ENCODE measurements at places on chromosomes 13 and 19.

GRCh38 chr13:112686987-112687386, 2.9 kb upstream of the ATP11A start:
- no peak for DNase-seq

GRCh38 chr19:12996406-12997094, 1.3 kb downstream of the NFIX start:
- DNase-seq, result peak; percentile 58

DNA sequence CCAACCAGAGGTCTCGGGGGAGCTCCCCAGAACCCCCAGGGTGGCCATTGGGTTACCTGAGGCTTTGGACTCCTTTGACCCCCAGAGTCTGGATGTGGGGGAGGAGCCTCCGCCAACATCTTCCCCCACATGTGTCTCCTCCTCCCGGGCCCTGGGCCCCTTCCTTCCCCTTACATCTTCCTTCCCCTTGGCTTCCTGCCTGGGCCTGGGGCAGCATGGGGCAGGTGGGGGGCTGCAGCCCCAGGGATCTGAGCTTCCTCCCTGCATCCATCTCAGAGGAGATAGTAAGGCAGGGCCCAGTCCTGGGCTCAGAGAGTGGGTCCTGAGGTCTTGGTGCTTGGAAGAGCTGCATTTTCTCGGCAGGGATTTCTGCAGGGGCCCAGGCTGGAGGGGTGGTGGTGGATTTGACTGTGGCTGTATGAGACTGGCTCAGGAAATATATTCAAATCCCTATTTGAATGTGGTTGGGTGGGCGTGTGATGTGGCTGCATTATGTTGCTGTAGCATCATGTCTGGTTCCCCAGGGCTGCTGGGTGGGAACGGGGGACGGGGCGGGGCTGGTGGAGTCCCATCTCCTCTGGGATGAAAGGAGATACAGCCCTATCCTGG, 919 bp downstream of the VAV1 start:
- no peak for DNase-seq

DNA sequence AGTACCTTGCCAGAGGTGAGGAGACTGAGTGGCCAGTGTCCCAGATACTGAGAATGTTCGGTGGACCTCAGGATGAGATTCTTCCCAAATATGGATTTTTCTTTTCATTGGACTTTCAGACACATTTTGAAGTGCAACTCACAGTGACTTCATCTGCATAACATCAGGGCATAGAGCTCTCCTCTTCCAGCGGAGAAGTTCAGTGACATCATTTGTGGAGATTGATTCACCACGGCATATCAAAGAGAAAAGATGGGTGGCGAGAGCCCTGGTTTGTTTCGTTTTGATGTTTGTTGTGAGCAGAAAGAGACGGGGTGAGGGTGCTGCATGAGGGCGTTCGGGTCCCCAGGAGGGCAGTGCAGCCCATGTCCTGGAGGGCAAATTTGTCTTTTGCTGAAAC, 120.1 kb upstream of the GPR12 start:
- DNase-seq, result no peak

- DNase-seq, result no peak
Measured at GRCh38 chr19:31346184-31347059, 2.8 kb downstream of the TSHZ3 start.

DNA sequence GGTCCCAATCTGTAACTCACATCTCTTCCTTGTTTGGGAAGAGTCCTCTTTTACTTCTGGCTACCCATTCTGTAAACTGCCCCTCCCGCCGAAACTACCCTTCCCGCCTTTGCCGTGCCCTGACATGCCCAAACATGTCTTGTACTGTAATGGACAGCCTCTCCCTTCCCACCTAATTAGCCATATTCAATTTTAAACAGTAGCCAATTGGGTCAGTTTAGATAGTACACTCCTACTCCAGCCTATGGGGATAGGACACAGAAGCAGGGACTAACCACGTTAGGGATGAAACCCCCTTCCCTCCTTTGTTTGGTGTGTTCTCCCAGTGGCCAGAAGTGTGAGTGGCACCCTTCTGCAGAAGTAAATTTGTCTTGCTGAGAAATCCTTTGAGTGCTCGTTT, 34.2 kb downstream of the SACS start:
- no peak for DNase-seq

DNA sequence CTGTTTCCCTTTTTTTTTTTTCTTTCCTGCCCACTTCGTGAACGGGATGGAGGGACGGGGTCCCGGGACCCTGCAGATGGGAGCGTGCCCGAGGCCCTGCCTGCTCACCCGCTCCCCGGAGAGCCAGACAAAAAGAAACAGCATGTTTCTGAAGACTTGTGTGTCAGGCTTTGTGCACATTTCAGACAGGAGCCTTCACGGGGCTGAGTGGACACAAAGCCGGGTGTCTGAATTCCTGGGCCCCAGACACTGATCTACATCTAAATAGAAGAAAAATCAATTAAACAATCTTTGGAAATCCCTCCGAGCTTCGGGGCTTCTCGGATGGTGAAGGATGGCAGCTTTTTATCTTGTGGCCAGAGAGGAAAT, 4.2 kb downstream of the PGPEP1 start:
- DNase-seq, result no peak

GRCh38 chr19:6423499-6424194, 964 bp downstream of the KHSRP start:
- DNase-seq, result no peak

DNA sequence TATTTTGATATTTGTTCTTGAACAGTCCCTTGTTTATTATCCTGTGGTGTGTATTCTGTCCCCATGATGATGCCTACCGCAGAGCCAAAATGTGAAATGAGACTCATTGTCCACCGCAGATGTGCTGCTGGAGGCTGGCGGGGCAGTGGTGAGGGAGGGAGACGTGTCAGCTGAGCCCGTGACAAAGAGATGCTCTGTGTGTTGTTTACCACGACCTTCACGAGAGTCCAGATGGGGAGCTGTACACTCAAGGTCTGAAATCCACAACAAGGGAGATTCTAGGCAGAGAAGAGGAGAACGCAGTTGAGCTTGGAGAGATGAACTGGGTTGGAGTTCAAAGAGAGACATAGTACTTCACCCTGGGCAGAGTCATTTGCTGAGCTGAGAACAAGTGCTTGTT, 20.8 kb upstream of the AMER2 start:
- no peak for DNase-seq

- DNase-seq, result no peak
Measured at GRCh38 chr19:10568062-10568825, 535 bp downstream of the CDKN2D start.

DNA sequence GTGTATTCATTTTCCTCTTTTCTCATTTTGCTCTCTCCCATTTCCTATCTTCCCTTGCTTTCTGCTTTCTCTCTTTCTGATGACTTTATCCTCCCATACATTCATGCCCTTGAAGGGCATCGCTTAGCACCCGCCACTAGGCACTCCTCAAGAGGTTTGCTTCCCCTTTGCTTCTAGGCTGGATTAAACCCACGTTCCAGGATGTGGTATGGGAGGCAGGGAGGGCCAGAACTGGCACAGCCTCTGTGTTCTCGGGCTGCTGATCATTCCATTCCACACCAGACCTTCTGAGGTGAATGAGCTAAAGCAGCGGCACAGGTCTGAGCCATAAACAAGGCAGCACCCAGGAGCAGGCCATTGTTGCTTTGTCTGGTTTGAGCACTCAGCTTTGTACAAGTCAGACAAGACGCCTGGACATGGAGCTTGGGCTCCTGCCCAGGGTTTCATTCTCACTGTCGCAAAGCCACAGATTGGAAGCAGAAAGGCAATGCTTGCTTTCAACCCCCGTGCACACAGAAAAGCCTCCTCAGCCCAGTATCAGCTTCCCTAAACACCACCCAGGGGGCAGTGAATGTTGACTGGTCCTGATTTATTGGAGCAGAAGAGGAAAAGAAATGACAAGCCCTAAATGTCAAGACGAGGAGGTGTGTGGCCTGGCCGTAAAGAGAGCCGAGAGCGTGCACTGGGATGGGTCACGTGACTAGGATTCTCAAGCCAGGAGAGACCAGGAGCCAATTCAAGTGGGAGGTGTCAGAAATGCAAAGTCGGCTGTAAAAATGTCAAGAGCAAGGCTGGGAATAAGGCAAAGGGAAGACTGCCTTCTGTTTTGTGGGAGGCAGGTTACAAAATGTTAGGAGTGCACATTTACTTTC, 218.0 kb upstream of the SERP2 start:
- no peak for DNase-seq

DNA sequence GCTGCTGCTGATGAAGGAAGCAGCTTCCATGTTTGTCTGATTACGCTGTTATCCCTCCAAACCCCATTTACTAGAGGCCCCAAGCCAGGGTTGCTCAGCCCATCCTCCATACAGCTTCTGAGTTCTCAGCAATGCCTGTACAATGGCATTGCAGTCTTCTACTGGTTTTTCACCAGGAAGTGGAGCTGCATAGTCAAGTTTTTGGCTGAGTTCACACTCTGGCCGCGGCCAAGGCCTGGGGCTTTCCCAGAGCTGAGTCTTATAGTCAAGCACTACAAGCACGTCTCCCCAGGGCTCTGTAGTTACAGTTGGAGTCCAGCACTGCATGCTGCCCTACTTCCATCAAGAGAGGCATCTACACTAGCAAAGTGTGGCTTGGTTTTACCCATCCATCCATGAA, 182.5 kb downstream of the POU4F1 start:
- no peak for DNase-seq

DNA sequence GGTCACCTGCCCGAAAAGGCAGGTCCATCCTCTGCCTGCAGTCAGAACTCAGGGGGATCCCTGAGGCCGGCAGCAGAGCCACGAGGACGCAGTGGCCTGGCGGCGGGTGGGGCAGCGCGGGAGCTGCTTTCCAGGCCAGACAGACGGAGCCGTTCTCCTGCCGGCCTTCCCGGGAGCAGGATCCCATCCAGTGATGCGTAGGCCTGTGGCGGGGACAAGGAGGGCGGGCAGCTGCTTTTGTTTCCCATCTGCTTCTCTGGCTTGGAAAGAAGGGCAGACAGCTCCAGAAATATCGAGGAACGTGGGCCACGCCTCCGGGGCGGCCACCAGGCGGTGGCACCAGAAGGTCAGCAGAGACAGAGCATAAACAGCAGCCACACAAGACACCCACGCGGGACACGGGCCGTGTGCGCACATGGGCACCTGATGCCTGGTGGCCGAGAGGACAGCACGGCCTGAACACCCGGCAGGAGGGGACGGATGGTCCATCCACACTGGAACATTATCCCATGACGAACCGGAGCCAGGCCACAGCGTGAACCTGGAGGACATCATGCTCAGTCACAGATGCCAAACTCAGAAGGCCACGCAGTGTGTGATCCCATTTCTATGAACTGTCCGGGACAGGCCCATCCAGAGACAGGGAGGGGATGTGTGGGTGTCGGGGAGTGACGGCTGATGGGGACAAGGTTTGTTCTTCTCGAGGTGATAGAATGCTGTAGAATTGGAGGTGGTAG, 13.9 kb upstream of the MKNK2 start:
- DNase-seq, result no peak

DNA sequence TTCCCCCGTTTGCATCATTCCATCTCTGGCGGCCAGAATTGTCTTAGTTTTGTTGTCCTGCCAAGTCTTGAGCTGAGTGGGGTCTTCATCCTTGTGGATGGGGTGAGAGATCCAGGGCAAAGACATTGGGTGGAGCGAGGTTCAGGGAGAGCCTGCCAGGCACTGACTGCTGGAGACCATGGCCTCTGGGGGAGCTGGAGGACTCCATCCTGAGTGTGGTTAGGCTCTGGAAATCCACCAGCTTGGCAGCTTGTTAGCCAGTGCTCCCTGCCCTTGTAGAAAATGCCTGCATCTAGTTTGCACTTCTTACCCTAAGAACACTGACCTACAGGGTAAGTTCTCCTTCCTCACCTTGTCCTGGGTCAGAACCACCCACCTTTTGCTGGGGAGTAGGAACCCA, 97.2 kb upstream of the ZNF536 start:
- no peak for DNase-seq

- DNase-seq, result no peak
Measured at GRCh38 chr13:39804332-39805210, 149.1 kb downstream of the COG6 start.

- DNase-seq, result no peak
Measured at GRCh38 chr13:100274942-100275506, 186.1 kb downstream of the PCCA start.

Measured in 8988T (cell line).